Brain (organoid and tissue), 16 donors: ENCODE measurements at places on chromosomes 5 and 9.

- peak; percentile 88 for DNase-seq
These were observed 5.9 kb upstream of the CFAP90 start for GRCh38 chr5:7856855-7857254.

DNA sequence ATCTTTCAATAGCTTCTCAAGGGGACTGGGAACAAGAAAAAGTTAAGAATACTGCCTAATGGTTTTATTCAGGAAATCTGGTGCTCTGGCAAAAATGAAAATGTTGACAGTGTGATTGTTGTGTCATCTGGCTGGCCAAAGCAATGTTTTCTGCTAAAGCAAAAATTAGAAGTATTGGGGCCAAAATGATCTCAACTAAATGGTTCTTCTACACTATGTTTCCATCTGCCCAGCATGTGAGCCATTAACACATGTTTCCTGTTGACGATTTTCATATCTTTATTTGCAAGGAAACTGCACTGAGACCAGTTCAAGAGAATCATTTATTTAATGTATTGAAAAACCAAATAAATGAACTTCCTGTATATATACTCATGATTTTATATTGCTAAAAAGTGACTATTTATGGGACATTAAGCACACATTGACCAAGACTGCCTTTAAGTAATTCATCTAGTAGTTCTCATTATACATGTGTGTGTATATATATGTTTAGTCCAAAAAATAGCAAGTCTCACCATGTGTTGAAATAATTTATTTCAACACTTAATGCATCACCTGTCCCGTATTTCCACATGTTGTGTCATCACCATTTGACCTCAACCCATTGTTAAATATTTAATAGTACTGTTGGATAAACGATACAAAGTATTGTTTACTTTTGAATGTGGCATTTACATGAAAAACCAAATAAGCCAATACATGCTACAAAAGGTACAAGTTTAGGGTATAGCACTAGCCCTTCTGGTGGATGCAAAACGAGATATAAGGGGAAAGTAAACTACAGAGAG lies 7.5 kb upstream of the FST start:
- no peak for DNase-seq

DNA sequence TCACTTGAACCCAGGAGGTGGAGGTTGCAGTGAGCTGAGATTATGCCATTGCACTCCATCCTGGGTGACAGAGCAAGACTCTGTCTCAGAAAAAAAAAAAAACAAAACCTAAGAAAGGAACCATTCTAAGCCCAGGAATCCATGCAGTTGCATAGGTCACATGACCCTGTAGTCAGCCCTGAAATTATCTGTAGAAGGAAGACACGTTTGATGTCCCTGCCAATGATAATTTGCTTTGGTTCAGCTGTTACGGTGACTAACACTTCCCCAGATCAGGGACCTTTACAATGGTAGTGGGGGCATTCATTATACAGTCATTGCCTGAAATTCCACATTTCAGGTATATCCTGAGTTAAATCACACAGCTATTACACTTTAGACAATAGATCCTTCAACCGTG lies 50.5 kb downstream of the PRKACG start:
- no peak for DNase-seq

GRCh38 chr5:122940890-122941289 lies 95.5 kb downstream of the SNX24 start:
- DNase-seq: no peak

- no peak for DNase-seq
These were observed 77.0 kb downstream of the RAD23B start for GRCh38 chr9:107360098-107360497.

GRCh38 chr9:119400606-119401005 lies 31.4 kb upstream of the BRINP1 start:
- no peak for DNase-seq

GRCh38 chr5:26009742-26010141 lies 1028.6 kb downstream of the CDH9 start:
- DNase-seq: no peak

- no peak for DNase-seq
These were observed 8.9 kb upstream of the PALM2AKAP2 start for GRCh38 chr9:109771087-109771486.

DNA sequence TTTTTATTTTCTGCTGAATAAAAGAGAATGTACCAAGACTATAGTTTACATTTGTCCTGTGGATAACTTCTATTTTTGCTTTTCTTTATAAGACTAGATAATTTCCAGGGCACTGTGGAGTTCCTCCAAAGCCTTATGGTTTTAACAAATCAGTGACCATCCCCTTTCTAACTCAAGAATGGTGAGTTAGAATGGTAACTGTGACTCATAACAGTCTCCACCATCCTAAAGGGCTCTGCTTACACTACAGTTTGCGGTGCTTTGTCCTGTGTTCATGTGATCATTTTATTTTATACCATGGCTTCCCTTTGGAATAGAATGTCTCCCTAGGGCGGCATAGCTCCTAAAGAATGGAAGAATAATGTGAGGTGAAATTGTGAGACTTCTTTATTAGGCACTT lies 30.2 kb downstream of the WDR36 start:
- no peak for DNase-seq

DNA sequence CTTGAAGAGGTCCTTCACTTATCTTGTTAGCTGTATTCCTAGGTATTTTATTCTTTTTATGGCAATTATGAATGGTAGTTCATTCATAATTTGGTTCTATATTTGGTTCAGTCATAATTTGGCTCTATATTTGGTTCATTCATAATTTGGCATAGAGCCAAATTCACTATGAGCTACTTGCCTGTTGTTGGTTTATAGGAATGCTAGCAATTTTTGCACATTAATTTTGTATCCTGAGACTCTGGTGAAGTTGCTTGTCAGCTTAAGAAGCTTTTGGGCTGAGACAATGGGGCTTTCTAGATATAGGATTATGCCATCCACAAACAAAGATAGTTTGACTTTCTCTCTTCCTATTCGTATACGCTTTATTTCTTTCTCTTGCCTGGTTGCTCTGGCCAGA lies 142.2 kb downstream of the PLCXD3 start:
- no peak for DNase-seq

DNA sequence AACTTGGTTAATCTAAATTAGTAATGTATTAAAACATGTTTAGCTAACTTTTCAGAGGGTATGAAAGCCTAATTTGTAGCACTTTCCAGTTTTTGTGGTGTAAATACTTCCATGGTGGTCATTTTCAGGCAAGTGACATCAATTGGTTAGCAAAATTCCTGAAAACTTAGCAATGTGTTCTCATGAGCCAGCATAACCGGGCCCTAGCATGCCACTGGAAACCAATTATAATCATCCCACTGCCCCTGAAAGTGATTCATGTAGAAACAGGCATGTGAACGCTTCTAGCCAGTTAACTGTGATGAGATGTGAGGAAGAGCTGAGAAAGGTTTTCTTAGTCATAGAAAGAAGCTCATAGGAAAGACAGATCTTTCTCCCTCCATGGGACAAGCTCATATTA lies 417.2 kb downstream of the TLR4 start:
- no peak for DNase-seq

- no peak for DNase-seq
These were observed 42.3 kb downstream of the COL23A1 start for GRCh38 chr5:178547753-178548415.
